ENCODE measurements at places on chromosomes 4 and X.

- H3K4me3 ChIP-seq = no peak overlapping the region
- H3K4me1 ChIP-seq = no peaks in the 10 kb centered on the region
- no peaks in the 10 kb centered on the region for H3K27me3 ChIP-seq
- H3K36me3 ChIP-seq = no peaks in the 10 kb centered on the region
Measured at GRCh38 chr4:69518102-69518501, 22.4 kb upstream of the UGT2B4 start.

- no peaks in the 10 kb centered on the region for H3K4me1 ChIP-seq
- no peaks in the 10 kb centered on the region for H3K27me3 ChIP-seq
- no peak overlapping the region for H3K4me3 ChIP-seq
- DNase-seq = no peak
Measured at GRCh38 chr4:47106561-47106960, 75.2 kb downstream of the GABRB1 start.

- no peaks in the 10 kb centered on the region for H3K36me3 ChIP-seq
- no peak for DNase-seq
- H3K4me1 ChIP-seq = peaks cover 5% of the 10 kb centered on the region
Measured at GRCh38 chr4:102564399-102565059, 63.4 kb downstream of the NFKB1 start.

- DNase-seq = no peak
- H3K36me3 ChIP-seq = no peaks in the 10 kb centered on the region
- H3K4me3 ChIP-seq = no peak overlapping the region
- no peaks in the 10 kb centered on the region for H3K4me1 ChIP-seq
Measured at GRCh38 chr4:172726001-172726423, 442.6 kb upstream of the GALNT7 start.

GRCh38 chr4:148214529-148215166, 227.6 kb downstream of the NR3C2 start:
- no peaks in the 10 kb centered on the region for H3K27me3 ChIP-seq
- peak overlapping the region; percentile 12 for H3K27ac ChIP-seq
- H3K4me3 ChIP-seq = no peak overlapping the region
- H3K36me3 ChIP-seq = no peaks in the 10 kb centered on the region

GRCh38 chr4:38067499-38067898, 107.3 kb downstream of the PTTG2 start:
- no peak for DNase-seq
- H3K27me3 ChIP-seq = no peaks in the 10 kb centered on the region
- H3K36me3 ChIP-seq = peaks cover 10% of the 10 kb centered on the region
- peaks cover 22% of the 10 kb centered on the region for H3K4me1 ChIP-seq

DNA sequence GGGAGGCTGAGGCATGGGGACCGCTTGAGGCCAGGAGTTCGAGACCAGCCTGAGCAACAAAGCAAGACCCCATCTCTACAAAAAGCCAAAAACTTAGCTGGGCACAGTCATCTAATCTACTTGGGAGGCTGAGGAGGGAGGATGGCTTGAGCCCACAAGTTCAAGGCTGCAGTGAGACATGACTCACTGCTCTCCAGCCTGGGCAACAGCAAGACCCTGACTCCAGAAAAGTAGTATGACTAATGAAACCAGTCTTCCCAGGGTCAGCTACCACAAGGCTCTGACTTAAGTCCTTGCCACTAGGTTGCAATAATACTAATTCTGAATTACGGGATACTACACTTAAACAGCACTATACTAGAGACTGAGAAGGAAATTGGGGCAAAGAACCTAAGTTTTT, 33.1 kb downstream of the ERVMER34-1 start:
- no peak overlapping the region for H3K4me3 ChIP-seq
- peaks cover 25% of the 10 kb centered on the region for H3K4me1 ChIP-seq
- H3K36me3 ChIP-seq = no peaks in the 10 kb centered on the region
- no peaks in the 10 kb centered on the region for H3K27me3 ChIP-seq

GRCh38 chr4:1375761-1376322, 28.8 kb downstream of the UVSSA start:
- DNase-seq = peak; percentile 64
- no peaks in the 10 kb centered on the region for H3K27me3 ChIP-seq
- H3K36me3 ChIP-seq = peaks cover 14% of the 10 kb centered on the region
- no peak overlapping the region for H3K27ac ChIP-seq
- H3K4me1 ChIP-seq = no peaks in the 10 kb centered on the region

GRCh38 chr4:151719956-151720334, 40.9 kb downstream of the GATB start:
- no peak overlapping the region for H3K27ac ChIP-seq
- H3K4me1 ChIP-seq = no peaks in the 10 kb centered on the region
- H3K36me3 ChIP-seq = peaks cover 4% of the 10 kb centered on the region
- no peaks in the 10 kb centered on the region for H3K27me3 ChIP-seq

Measured in upper lobe of left lung (tissue), 6 donors.